CD4-positive, alpha-beta T cell treated with Interleukin-15 for 1 hour (primary cell): ENCODE measurements at places on chromosomes 5 and 9.

DNA sequence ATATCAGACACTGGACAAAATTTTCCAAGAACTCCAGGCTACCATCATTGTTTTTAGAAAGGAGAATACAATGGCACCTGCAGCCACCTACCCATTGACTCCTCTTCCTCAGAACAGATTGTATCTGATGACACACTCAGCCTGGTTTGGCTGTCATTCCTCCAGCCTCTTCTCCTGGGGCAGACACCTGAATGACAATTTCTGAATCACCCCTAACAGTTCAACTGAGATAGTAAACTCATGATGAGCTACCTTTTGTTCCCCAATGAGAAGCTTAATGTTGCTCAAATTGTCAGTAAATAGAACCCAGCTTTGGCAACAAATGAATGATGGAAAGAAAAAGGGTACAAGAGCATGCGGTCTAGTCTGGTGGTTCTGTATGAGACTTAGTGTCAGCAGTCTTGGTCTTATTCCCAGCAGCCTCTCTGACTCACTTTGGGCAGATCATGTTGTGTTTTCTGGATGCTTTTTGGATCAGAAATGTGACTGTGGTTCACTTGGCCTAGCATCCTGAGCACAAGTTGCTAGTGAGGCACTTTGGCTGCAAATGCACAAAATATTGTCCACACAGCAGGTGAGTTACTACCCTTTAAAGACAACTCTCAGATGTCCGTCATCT, 78.3 kb downstream of the MAMDC2 start:
- DNase-seq, result no peak

GRCh38 chr5:99285606-99286005, 356.8 kb upstream of the CHD1 start:
- DNase-seq, result no peak

DNA sequence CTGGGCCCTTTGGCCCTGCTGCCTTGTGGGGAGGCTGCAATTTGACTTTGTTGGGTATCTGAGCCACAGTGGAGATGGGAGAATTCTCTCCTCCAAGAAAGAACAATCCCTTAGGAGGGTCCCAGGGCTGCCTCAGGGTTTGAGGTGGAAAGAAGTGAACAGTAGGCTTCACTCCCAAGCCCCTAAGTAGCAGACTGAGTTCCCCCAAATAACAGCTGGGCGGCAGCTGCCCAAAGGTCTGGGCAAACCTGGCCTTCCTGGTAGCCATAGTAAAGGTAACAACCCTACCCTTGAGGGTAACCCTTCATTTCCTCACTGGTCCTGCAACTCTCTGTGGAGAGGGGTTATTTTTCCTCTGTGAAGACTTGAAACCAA, 746 bp downstream of the RGS3 start:
- DNase-seq, result no peak

- no peak for DNase-seq
Observed at GRCh38 chr5:35557748-35558147, 59.9 kb upstream of the SPEF2 start.

DNA sequence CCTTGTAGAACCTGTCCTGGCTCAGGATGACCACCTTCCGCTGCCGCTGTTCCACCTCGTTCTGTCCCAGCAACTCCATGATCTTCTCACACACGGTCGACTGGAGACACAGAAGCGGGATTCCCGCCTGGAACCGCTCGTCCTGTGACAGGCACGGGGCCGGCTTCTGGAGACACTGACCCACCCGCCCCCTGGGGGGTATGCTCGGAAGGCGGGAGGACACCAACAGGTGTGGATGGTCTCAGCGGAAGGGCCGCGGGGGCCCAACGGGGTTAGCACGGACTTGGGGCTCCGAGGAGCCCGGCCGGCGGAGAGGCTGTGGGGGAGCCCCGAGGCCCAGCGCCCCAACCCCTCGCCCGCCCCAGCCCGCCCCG, 530 bp downstream of the UCK1 start:
- DNase-seq, result no peak

GRCh38 chr5:113807427-113807991, 294.0 kb downstream of the YTHDC2 start:
- DNase-seq, result no peak

- no peak for DNase-seq
Observed at GRCh38 chr5:147509710-147510651, at the start of gene DPYSL3. DPYSL3 (minus strand) TSS chr5:147510068; CDS start chr5:147509858, 210 bp downstream.

GRCh38 chr9:86749894-86750255, 197.4 kb downstream of the GAS1 start:
- DNase-seq, result no peak

- DNase-seq, result no peak
Observed at GRCh38 chr5:139413963-139414362, 10.1 kb upstream of the SPATA24 start.

- no peak for DNase-seq
Observed at GRCh38 chr9:138015021-138015829, 137.6 kb downstream of the CACNA1B start.

GRCh38 chr9:135032868-135033460, 54.5 kb upstream of the OLFM1 start:
- peak; percentile 5 for DNase-seq

DNA sequence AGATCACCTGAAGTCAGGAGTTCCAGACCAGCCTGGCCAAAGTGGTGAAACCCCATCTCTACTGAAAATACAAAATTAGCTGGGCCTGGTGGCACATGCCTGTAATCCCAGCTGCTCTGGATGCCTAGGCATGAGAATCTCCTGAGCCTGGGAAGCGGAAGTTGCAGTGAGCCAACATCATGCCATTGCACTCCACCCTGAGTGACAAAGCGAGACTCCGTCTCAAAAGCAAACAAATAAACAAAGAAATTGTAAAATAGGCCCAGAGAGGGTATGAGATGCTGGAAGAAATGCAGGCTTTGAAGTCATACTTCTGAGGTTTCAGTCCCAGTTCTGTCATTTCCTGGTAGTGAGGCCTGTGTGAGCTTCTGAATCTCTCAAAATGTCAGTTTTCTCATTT, 5.3 kb upstream of the ARHGEF37 start:
- no peak for DNase-seq

DNA sequence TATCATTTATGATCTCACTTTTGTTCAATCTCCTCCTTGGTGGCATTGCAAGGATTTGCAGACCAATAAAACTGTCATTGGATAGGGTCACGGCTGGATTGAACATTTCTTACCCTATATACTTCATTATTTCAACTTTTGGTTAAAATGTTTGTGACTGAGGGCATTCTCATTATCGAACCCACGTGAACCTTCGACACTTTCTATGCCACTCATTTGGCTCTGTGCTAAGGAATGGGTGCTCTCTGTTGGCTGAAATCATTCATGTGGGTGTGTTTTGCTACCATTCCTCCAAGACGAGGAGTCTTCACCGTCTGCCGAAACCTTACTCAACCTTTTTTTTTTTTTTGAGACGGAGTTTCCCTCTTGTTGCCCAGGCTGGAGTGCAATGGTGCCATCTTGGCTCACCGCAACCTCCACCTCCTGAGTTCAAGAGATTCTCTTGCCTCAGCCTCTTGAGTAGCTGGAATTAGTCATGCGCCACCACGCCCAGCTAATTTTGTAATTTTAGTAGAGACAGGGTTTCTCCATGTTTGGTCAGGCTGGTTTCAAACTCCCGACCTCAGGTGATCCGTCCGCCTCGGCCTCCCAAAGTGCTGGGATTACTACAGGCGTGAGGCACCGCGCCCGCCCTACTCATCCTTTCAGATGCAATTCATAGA, 62.5 kb downstream of the CSNK1A1 start:
- no peak for DNase-seq

GRCh38 chr9:86966852-86967511, 19.7 kb upstream of the GAS1 start:
- no peak for DNase-seq
